Left renal pelvis (tissue), 4 donors: ENCODE measurements at places on chromosomes 1 and 21. TPM values are rescaled to one million over a fixed set of nuclear protein-coding genes. Genes with fewer than 3 reads are reported as not detected.

DNA sequence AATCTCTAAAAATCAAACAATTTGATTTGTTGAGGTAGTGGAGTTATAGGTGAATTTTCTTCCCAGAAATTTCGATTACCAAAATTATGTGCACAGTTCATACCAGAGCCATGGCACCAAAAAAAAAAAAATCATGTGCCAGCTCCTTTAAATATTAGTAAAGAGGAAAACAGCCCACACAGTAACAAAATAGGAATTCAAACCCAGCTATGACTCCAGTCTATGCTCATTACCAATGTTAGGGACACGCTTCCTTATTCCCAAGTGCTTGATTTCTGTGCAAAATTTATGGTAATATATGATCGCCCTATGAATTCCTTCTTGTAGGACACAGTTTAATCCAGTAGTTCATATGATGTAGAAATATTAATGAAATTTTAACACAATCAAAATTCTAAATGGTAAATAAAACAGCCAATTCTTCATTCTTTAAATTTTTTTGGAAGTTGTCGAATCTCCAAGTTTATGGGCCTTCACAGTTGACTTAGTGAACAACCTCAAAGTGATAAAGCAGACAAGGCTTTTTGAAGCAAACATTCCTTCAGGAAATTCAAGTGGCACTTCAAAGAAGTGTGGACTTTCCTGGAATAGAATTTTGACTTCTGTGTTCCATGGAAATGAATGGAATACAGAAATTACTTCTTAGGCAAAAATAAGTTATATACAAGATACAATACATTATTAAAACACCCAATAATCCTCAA, 1.9 kb downstream of the TOR1AIP2 start:
- DNase-seq = no peak

GRCh38 chr1:184661801-184662200, 92.9 kb downstream of the EDEM3 start:
- no peak for DNase-seq

GRCh38 chr1:174942547-174943255, 57.0 kb upstream of the CACYBP start:
- DNase-seq = no peak

- DNase-seq = no peak
Measured at GRCh38 chr1:80607064-80607463, 1193.7 kb upstream of the ADGRL2 start.

- DNase-seq = no peak
Measured at GRCh38 chr1:119353836-119354235, 14.7 kb upstream of the HAO2 start.

DNA sequence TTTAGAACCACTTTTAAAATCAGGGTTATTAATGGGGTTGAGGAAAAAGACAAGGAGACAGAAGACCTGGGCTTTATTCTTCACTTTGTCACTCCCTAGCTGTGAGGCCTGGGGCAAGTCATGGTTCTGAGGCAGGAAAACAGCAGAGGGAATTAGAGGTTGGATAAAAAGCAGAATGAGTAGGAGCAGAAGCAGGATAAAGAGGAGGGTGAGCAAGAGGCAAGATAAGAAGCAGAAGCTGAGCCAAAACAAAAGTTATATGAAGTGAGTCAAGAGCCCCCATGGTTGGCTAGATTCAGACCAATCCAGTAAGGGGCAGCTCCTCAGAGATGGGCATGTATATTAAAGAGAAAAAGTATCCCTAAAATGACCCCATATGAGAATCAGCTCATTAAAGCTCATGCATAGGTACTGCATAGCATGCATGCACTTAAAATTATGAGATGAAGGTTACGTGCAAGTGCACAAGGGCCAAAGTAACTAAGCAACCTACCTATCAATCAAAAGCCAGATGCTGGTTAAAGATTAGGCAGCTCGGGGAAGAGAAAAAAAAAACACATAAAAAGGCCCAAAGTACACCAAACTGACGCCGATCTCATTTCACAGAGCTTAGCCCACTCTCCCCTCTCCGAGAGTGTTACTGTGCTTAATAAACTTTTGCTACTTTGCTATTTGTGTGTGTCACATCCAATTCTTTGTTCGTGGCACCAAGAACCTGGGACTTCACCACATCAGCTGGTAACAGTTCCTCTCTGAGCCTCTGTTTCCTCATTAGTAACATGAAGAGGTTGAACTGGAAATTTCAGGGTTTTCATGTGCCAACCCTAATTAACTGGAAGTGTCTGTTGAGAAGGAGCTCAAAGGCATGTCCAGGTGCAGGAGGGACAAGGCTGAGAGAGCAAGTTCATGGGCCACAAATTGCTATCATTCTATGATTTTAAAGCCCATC, 2.2 kb downstream of the AVPR1B start:
- DNase-seq = no peak

The NEXN gene
- 13.6 TPM for polyA plus RNA-seq
